Esophagus mucosa (tissue), 1 donor: ENCODE measurements at places on chromosomes 4 and X. TPM values are rescaled to one million over a fixed set of nuclear protein-coding genes. Genes with fewer than 3 reads are reported as not detected.
A peak's percentile ranks its signal among the peaks of the same experiment; 100 is the strongest.

Gene MAGEC1
- total RNA-seq, result not detected

DNA sequence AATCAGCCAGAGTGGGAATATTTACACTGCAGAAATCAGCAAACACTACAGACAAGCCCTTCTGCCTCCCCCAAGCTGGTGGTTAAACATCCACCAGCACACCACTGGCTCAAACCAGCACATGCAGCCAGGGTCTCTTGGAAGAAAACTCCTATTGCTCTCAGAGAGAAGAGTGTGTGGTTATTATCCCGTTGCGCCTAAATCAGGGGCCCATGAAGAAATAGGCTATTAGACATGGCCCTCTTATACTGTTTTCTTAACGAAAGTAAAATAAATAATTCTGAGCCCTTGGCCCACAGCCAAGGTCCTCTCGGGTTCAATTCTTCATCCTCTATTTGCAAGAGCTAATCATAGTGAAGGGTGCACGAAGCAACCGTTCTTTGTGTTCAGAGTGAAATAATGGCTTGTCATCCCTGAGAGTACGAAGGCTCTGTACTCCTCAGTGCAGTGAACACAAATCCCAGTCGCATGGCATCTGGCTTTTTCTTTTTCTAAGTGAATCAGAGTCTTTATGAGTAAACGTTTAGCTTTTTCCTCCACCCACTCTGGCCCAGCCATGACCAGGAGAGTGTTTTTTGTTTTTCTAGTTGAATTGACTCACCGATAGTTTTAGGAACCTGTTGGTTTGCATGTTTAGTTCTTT, 33.4 kb upstream of the RBM47 start:
- peak; percentile 95 for ATAC-seq

DNA sequence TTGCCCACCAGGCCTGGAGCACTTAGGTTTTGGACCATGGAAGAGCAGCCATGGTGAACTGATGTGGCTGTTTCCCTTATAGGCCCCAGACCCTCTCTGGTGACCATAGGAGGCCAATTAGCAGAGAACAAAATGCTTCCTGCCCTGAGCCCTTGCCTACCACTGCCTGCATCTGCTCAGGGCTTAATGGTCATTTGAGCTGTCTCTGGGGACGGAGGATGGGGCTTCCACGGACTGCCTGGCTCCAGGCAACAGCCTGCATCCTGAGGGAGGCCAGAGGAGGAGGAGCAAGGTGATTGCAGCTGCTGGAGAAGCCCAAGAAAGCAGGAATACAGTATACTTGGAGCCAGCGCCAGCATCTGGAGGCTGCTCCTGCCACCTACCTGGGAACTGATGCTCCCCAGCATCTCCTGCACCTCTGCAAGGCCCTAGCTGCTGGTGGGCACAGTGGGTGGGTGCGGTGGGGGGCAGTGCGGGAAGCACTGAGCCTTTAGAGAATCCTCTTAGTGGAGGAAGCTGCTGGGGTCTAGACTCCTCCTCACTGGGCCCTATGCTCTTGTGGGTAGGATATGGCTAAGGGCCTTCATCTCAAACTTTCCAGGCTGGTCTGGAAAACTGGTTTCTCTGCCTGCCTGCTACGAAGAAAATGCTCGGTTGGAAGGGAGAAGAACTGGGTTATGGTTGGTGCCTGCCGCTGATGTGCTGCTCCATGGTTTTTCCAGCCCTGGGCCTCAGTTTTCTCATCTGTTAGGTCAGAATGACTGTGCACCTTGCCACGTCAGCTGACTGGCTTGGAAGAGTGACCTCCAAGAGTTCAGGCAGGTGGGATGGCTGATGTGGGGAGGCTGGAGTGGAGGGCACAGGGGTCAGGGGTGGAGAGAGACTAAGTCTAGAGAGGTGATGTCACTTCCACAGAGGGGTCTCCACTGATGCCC, 158.8 kb upstream of the PJA1 start:
- ATAC-seq, result no peak

Gene TAF9B
- total RNA-seq, result 8.8 TPM
